Adipocyte (in vitro differentiated cells): ENCODE measurements at places on chromosomes 13 and 19.

GRCh38 chr13:109868578-109869311 is 82.4 kb upstream of the IRS2 start:
- DNase-seq: no peak

DNA sequence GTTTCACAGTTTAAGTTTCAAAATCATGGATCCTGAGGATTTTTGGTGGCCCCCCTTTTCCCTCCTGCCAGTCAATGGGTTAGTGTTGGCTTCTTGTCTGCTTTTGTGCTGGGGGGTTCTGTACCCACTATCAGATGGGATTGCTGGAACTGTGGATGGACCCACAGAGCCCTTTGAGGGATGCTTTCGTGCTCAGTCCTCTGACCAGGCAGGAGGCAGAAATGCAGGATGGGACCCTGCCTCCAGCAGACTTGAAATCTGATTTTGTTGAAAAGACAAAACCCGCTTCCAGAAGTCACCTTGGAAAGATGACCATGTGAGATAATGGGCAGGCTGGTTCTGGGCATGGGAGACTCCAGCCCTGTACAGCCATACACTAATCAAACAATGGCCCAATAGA is 408.9 kb downstream of the ZNF536 start:
- DNase-seq: no peak

GRCh38 chr13:111211789-111212516 is 96.8 kb downstream of the ARHGEF7 start:
- peak; percentile 42 for DNase-seq

GRCh38 chr13:30364876-30365275 is 57.4 kb upstream of the UBE2L5 start:
- peak; percentile 37 for DNase-seq

GRCh38 chr19:5893907-5894703 is 9.5 kb downstream of the NDUFA11 start:
- DNase-seq: no peak

GRCh38 chr13:28559636-28560259 is 64.8 kb upstream of the FLT1 start:
- no peak for DNase-seq

DNA sequence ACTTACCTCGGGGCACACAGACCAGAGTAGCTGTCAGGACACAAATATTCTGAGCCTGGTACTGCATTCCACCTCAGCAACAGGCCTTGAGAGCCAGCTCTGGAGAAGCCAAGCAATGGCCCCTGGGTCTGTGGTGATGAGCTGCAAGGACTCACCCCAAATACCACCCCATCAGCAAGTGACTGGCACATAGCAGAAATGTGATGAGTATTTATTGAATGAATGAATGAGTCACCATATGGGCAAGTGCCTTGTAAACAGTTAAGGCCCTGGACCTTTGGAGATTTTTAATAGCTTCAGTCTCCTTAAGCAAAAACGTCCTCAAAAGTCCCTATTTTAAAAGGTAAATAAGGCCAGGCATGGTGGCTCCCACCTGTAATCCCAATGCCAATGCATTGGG is 18.2 kb downstream of the GSX1 start:
- no peak for DNase-seq

GRCh38 chr13:78875792-78876580 is 217.0 kb upstream of the OBI1 start:
- DNase-seq: no peak

DNA sequence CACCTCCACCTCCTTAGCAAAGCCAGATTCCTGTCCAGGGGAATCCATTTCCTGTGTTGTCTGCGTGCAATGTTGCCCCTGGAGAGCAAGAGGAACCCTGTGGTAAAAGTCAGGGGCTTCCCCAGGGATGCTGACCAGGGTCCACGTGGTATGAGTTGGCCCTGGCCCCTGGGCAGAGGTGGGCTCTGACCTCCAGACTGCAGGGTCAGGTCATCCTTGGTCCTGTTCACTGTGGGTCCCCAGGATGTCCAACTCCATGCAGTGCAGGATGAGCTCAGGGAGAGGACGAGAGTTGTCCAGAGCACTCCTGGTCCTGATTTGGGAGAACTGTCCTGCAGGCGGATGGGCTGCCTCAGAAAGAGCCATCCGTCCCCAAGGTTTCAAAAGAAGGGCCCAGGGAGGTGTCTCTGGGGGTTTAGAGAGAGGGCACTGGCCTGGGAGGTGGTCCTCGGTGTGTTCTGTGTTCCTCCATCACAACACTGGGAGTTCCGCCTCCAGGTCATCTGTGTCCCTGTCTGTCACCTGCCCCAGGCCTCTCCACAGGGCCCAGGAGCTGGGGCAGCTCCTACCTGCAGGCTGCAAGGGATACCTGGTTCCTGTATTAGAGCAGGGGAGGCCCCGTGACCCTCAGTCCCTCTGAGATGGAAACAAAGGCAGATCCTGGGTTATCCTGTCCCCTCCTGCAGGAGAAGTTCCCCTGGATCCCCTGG is 1.2 kb upstream of the CEACAM4 start:
- no peak for DNase-seq

DNA sequence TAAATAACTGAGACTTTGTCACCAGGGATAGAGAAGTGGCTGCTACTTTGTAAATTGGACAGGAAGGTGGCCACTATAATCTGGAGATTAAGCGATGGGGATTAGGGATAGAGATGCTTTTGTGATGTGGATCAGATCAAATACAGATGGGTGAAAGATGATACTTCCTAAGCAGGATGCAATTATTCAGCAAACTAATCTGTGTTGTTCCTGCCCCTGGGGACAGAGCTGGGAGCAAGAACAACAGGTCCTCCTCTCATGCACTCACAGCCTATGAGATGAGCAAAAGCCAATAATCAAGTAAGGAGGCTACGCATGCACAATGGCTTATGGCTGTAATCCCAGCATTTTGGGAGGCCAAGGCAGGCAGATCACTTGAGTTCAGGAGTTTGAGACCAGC is 4.6 kb downstream of the RGL3 start:
- DNase-seq: peak; percentile 16

DNA sequence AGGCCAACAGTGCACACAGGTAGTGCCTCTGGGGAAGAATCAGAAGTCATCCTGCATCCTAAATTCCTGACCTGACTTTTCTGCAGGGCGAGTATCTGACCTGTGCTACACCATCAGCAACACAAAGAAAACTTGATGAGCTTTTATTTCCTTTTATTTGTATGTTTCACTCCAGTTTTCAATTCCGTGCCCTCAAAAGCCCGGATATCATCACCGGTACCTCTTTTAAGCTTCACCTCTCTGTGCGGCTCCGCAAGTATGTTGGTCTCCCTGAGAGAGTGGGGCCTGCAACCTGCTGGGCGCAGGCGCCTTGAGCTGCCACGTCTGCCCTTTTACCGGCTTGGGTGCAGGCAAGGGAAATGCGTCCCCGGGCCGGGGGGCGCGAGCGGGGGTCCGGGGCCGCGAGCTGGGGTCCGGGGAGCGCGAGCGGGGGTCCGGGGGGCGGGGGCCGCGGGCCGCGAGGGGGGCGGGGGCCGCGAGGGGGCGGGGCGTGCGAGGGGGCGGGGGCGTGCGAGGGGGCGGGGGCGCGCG is 4.3 kb upstream of the DUXA start:
- peak; percentile 57 for DNase-seq

DNA sequence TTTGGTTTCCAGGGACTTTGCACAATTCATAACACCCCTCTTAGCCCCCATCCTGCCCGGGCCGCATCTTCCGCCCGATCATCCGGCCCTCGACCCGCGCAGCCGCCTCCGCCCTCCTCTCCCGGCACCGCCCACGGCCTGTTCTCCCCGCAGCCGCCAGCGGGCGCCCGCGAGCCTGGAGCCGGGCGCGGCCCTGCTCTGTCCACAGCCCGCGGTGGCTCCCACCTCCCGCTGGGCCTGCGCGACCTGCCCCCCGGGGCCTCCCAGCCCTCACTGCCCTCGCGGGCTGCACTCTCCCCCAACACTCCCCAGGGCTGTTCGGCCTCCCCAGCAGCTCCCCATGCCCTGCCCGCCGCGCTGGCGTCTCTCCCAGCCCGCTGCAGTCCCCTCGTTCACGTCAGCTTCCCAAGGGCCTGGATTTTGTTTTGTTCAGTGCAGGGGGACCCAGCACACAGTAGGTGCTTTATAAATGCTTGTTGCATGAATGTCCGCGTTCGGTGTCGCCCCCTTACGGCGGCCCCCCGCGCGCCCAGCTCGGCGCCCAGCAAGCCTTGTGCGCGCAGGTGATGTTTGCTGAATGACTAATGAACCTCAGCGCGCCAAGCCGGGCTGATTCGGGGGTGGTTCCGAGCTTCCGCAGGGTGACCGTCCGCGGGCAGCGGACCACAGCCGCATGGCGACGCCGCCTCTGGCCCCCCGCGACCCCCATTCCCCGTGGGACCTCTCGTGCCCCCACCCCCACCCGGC is 4.6 kb upstream of the APC2 start:
- peak; percentile 88 for DNase-seq

- no peak for DNase-seq
These were observed 76.4 kb downstream of the FRY start for GRCh38 chr13:32107973-32108372.

GRCh38 chr13:59471106-59471505 is 692.6 kb downstream of the DIAPH3 start:
- no peak for DNase-seq

GRCh38 chr13:80305737-80306136 is 35.2 kb downstream of the SPRY2 start:
- DNase-seq: peak; percentile 29

DNA sequence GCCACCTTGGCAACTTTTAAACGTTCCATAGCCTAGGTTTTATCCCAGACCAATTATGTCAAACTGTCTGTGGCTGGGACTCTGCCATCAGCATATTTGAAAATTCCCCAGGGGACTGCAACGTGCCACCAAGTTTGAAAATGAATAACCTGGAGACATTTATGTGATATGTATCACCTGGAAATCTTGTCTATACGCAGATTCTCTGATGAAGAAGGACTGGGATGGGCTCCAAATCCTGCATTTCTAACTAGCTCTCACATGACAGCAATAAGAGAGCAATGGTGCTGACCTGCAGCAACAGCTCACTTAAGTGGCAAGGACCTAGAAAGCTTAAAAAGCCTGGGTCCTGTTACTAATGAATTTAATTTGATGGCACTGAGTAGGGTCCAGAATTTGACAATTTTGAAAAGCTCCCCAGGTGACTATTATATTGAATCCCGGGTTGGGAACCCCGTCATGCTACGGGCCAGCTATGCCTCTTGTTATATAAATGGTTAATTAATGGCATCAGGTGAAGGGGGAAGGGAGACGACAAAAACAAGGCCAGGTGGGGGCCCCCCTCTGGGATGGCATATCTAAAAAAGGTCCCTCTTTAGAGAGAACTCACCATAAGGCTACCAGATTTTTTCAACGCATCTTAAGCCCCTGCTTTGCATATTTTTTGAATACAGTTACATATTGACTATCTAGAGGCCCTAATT is 213.7 kb downstream of the ZIC5 start:
- no peak for DNase-seq

DNA sequence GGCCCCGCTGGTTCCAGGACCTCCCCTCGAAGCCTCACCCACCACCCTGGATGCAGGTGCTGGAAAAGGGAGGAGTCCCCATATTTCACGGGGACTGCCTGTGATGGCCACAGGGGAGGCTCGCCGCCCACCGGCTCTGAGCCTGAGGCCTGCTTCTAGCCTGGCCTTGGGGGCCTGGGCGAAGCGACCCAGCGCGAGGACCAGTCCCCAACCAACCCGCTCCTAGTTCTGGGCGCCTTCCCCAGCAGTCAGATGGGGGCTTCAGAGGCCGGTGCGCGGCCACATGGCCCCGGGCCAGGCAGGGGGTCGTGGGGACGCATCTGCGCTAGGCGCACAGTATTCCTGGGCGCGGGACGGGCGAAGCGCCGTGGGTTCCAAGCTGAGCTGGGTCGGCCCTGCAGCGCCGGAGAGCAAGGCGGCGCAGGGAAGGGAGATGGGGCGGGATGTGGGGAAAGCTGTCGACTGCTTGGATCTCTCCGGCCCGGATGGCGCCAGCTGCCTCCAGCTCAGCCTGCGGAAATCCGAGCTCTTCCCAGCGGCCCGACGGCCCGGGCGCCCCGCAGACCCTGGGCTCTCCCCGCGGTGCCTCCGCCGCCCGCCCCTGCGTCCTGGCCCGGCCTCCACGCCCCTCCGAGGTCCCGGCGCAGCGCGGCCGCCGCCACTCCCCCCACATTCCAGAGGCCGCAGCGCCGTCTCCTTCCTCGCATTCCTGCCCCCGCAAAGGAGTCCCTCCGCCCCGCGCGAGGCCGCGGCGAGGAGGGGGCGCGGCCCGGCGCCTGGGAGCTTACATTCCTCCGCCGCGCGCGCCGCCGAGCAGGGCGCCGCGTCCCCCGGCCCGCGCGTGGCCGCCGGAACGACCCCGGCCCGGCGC is at the start of gene WTIP:
Gene WTIP, plus strand, starts transcription at position 788 of the 871 bp plus-strand sequence. CDS start 217 bp downstream, outside the sequence.
- peak; percentile 95 for DNase-seq

GRCh38 chr13:50587645-50588373 is 255.7 kb downstream of the DLEU7 start:
- no peak for DNase-seq

DNA sequence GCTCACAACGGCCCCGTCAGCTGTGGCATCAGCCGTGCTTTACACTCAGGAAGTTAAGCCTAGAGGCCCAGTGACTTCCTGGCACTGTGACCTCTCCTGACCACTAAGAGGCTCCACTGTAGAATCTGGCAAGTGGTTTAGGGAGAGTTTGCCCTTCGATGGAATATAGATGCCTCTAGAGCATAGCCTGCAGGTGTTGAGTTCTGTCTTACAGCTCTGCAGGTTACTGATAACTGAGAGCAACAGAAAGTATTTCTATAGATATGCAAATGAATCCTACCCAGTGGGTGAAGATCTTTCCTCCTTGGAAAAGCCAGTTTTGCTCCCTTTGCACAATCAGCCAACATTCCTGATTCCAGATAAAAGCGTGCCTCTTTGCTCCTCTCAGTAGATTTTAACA is 35.8 kb downstream of the ATP12A start:
- no peak for DNase-seq

DNA sequence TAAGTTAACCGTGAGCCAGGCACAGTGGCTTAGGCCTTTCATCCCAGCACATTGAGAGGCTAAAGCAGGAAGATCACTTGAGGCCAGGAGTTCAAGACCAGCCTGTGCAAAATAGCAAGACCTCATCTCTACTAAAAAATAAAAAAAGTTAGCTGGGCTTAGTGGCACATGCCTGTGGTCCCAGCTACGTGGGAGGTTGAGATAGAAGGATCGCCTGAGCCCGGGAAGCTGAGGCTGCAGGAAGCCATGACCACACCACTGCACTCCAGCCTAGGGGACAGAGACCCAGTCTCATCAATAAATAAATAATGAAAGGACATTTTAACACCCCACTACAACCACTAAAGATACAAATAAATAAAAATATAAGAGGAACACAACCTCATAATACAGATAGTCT is 21.6 kb downstream of the LSM14A start:
- no peak for DNase-seq

DNA sequence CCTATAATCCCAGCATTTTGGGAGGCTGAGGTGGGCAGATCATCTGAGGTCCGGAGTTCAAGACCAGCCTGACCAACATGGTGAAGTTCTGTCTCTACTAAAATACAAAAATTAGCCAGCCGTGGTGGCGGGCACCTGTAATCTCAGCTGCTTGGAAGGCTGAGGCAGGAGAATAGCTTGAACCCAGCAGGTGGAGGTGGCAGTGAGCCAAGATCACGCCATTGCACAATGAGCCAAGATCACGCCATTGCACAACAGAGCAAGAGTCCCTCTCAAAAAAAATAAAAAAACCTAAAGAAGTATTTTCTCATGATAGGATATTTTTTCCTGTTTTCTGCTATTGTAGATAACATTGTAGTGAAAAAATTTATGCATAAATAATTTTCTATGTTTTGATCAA is 13.3 kb downstream of the IFT88 start:
- DNase-seq: no peak
